ENCODE measurements at places on chromosomes 6 and 20.

GRCh38 chr6:136103763-136104311 lies 146.3 kb downstream of the MTFR2 start:
- DNase-seq: no peak

- DNase-seq: no peak
These were observed 118.0 kb downstream of the ARMC2 start for GRCh38 chr6:108966251-108966650.

DNA sequence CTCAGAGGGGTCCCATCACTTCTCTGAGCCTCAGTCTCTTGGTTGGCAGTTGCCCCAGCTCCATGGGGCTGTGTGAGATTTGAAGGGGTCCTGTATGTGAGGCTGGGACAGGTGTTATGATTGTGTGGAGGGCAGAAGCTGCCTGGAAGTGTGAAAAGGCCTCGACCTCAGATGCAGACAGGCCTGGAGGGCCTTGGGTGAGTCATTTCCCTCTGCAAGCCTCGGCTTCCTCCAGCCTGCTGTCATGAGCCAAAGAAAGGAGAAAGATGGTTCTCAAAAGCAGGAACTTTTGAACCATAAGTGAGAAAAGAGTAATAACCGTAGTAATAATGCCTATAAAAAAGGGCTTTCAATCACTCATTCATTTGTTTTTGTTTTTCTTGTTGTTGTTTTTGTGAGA lies 37.5 kb downstream of the SNAI1 start:
- DNase-seq: no peak

GRCh38 chr20:29874476-29875202 lies 1382.8 kb upstream of the DEFB115 start:
- no peak for DNase-seq

DNA sequence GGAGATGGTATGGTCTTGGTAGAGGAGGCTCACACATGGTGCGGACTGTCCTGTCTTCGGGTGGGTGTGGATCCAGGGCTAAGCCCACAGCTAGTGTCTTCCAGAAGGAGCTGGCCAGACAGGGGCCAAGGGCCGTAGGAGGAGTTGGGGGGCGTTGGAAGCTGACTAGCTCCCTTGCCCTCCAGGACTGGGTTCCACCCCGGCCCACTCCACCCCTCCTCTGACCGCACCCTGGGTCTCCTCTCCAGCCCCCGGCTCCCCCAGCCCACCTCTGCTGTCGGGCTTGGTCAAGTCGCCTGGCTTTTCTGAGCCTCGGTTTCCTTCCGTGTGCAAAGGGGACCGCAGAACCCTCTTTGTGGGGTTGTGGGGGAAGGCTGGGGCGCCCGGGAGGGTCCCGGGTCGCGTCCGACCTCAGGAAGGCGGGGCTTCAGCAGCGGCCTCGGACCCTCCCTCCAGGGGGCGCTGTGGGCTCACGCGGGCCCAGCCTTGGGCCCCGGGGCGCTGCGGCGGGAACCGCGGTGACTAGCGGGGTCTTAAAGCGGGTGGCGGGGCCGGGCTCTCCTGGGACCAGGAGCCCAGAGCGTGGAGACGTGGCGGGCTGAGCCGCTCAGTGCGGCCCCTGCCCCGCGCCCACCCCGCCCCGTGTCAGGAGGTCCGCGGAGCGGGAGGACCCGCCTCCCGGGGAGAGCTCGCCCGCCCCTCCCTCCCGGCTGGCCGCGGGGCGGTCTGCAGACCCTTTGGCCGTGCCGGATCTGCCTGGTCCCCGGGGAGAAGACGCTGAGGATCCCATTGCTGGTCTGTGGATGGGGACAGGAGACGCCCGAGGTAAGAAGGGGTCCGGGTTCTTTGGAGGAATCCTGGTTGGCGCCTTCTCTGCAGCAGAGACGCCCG lies 5.4 kb downstream of the NPBWR2 start:
- DNase-seq: no peak

DNA sequence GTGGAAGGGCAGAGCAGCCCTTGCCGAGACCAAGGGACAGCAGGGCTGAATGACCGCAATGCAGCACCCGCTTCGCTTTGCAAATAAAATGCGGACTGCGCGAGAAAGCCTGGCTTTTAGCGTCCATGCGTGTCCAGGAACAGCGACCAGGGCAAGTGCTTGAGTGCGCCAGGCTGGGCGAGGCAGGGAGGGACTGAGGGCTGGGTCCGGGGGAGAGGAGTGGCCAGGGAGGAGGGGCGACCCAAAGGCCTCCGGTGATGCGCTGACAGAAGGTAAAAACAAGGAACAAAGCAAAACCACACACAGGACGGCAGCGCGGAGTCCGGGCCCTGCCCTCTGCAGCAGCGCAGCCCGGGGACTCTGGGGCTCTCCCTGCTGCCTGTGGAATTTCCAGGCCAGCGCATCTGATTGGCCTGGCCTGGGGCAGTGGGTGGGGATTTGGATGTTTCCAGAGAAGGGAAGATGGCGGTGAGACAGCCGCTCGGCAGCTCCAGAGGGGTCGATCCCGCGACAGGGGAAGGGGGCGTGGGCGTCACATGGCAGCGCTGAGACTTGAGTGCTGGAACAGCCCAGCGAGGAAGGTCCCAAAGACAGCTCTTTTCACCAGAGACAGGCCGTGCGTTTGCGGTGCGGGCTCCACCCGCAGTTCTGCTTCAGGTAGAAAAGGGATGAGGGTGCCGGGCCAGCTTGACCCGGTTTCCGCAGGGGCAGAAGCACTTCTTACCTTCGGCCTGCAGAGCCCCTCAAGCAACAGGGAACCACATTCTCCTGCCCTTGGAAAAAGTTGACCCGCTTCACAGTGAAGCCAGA lies 51.8 kb downstream of the SSR1 start:
- no peak for DNase-seq

- DNase-seq: peak; percentile 42
These were observed 19.5 kb downstream of the ZNF311 start for GRCh38 chr6:28985462-28986164.

DNA sequence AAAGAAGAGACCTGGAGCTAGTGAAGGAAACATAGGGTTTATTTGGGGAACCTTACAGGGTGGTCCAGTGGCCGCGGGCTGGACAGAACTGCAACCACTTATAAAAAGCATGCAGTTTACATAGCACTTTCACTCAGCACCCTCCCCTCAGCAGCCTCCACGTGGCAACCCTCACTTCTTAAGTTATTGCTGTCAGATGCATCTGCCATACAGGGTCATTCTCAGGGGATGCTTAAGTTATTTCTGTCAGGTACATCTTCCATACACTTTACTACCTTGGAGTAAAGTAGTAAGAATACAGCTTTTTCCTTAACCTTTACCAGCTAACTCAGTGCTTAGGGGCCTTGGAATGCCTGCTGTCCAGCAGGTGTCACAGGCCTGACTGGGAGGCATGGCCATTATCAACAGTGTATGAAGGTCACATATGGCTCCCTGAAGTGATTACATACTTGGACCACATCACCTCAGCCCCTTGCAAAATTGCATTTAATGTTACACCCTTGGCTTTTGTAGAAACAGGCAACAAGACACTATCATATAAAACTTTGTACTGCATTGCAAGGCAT lies 2.0 kb upstream of the NOL7 start:
- DNase-seq: no peak

- DNase-seq: no peak
These were observed 151.1 kb downstream of the TTLL2 start for GRCh38 chr6:167475947-167476346.

- no peak for DNase-seq
These were observed 143.1 kb upstream of the INSM1 start for GRCh38 chr20:20224806-20225205.

- no peak for DNase-seq
These were observed 91.7 kb upstream of the KCNQ5 start for GRCh38 chr6:72530152-72530551.

All from NCI-H1417 treated with DMSO at 0.1 percent for 48 hours (cell line).